ENCODE measurements at places on chromosomes 13 and 19.

DNA sequence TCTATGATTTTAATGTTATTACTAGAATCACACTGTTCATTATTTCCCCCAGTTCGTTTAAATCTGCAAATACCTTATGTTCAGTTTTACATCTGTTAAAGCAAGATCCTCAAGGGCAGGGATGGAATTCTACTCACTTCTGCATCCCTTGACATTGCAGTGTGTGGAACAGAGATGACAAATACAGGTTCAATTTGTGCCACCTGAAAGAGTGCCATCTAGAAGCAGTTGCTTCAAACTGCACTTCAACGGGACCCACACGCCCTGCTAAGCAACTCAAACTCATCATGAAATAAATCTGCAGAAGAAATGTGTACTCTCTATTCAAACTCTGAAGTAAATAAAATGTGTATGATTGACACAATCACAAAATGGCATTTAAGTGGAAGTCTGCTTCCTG lies 44.5 kb downstream of the RUBCNL start:
- no peak for DNase-seq

DNA sequence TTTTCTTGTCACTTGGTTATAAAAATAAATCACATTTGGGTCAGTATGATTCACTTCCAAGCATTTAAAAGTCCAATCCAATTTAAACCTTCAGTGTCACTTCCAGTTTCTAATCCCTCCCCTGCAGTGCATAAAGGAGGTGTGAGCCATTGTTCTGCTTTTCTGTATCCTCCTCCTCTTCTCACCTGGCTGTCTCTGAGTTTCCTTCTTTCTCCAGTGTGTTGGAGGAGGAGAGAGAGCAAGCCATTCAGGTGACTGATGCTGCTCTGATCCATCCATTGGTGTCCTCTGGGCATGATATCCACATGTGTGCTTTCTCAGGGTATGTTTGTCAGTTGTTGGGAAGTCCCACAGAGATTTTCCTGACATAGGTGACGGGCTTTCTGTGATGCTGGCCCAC lies 1.2 kb downstream of the NUDT15 start:
- no peak for DNase-seq

- no peak for DNase-seq
Observed at GRCh38 chr13:76027131-76027530, 391.0 kb downstream of the LMO7 start.

DNA sequence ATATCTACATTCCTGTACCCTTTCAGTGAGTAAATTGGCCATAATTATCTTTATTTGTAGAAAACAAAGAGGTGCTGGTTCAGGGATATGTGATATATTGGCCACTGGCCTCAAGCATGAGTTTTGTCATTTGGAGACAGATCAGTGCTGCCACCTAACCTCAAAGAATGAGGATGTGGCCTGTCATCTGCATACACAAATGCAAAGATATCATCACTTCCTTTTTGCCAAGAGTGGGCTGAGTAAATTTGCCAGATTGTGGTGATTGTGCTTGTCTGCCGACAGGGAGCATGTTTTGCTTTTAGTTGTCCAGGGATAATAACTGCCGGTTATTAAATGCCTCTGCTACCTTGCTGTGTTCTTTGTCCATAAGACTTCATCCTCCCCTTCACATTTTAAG lies 44.2 kb downstream of the WASF3 start:
- no peak for DNase-seq

Data from fibroblast of skin of left biceps (primary cell).